PC-3 (cell line): ENCODE measurements at places on chromosomes 13 and 19.

DNA sequence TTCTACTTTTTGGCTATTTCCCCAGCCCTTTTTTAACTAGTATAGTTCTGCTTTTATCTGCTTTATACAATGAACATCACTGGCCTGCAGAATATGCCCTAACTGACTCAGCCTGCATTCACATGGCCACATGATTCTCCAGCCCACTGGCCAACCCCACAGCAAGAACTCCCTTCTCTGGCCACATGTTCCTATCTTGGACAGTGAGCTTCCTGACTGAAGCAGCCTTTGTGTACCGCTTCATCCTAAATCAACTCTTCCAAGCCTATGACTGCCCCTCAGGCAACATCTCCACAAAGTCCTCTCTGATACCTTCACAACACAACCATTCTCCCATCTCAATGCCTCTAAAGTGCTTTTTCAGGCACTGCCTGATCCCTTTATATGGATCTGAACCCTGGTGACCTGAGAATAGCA, 214.1 kb downstream of the COL4A1 start:
- no peak overlapping the region for H3K27ac ChIP-seq
- H3K4me3 ChIP-seq: no peak overlapping the region
- peaks cover 15% of the 10 kb centered on the region for H3K4me1 ChIP-seq
- H3K36me3 ChIP-seq: no peaks in the 10 kb centered on the region

DNA sequence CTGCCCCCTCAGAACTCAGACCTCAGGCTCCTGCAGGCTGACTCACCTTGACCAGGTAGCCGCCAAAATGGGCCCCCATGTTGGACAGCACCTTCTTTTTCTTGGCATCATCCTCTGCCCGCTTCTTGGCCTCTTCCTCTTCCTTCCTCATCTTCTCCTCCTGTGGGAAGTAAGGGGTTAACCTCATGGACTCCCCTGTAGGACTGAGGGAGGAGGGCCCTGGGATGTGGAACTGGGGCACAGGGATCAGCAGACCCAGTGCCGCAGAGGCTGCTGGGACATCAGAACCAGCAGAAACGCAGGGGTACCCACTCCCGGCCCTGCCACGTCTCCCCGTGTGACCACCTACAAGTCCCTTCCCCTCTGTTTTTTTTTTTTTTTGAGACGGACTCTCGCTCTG, 11.1 kb downstream of the TNNT1 start:
- H3K27ac ChIP-seq: no peak overlapping the region
- no peaks in the 10 kb centered on the region for H3K27me3 ChIP-seq
- H3K36me3 ChIP-seq: no peaks in the 10 kb centered on the region
- no peak for DNase-seq
- no peaks in the 10 kb centered on the region for H3K4me1 ChIP-seq
- H3K4me3 ChIP-seq: no peak overlapping the region

- H3K4me3 ChIP-seq: no peak overlapping the region
- H3K27me3 ChIP-seq: no peaks in the 10 kb centered on the region
- DNase-seq: no peak
- no peak overlapping the region for H3K27ac ChIP-seq
Observed at GRCh38 chr13:98310485-98311199, 133.6 kb upstream of the RNF113B start.

DNA sequence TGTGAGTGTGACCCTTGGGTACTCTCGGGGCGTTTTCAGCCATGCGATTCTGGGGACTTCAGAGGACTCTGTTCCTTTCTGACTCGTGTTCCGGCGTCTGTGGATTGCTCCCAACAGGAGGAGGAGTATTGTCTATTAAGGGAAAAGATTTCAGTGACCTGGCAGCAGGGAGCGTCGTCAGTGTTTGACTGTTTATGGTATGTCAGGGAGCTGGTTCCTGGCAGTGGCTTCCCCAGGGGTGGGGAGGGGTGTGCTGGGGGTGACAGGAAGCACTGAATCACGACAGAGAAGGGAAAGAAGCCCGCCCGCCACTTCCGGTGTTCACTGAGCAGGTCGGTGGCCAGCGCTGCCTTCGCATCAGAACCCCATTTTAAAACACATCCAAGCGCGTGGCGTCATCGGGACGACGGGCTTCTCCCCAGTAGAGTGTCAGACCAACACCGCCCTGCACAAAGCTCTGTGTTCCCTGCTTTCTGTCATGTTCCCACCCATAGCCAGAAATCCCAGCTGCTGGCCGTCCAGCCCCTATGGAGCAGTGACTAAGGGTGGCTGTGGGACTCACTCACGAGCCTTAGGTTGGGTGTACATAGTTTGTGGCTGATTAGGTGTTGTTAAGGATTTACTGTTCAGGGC, 33.8 kb downstream of the COL4A2 start:
- no peak for DNase-seq

GRCh38 chr13:74040200-74040599, 94.0 kb downstream of the KLF12 start:
- no peak overlapping the region for H3K4me3 ChIP-seq
- H3K27ac ChIP-seq: no peak overlapping the region
- no peaks in the 10 kb centered on the region; the same call in 1 of the 2 replicates for H3K36me3 ChIP-seq

DNA sequence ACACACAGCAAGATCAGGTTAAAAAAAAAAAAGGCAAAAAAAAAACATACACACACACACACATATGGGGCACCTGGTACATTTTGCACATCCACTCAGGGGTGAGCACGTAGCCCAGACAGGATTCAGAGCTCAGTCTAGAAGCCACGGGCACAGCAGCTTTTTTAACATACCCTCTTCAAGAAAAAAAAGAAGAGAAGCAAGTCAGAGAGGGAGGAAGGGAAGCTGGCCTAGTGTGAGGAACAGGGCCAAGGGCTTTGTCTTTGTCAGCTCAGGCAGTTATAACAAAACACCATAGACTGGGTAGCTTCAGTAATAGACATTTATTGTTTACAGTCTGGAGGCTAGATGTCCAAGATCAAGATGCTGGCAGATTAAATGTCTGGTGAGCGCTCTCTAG, 2.3 kb upstream of the TPM4 start:
- no peak for DNase-seq
- H3K27ac ChIP-seq: no peak overlapping the region
- H3K36me3 ChIP-seq: peaks cover 44% of the 10 kb centered on the region
- H3K4me3 ChIP-seq: no peak overlapping the region
- peaks cover 44% of the 10 kb centered on the region for H3K4me1 ChIP-seq

GRCh38 chr13:39038569-39039030, 344 bp downstream of the NHLRC3 start:
- peak overlapping the region; percentile 62 for H3K27ac ChIP-seq
- H3K4me1 ChIP-seq: peaks cover 19% of the 10 kb centered on the region
- no peaks in the 10 kb centered on the region for H3K27me3 ChIP-seq
- peak overlapping the region; percentile 98 for H3K4me3 ChIP-seq

DNA sequence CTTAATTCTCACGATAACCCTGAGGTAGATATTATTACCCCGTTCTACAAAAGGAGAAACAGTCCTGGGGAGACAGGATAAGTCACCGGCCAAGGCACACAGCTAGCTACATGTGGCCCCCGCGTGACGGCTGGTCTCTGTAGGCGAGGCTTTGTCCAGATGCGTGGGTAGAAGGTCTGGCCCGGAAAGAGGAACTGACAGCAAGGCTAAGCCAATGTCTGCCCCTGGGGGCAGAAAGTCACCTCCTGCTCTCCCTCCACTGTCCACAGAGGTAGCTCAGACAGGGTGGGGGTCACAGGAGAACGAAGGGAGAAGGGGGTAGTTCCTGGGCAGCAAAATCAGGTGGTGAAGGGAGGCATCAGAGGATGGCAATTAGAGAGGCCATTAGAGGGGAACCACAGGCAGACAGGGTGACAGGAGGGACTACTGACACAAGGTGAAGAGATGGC, 1.8 kb downstream of the APOC4 start:
- no peak overlapping the region for H3K27ac ChIP-seq
- no peaks in the 10 kb centered on the region for H3K27me3 ChIP-seq
- H3K36me3 ChIP-seq: no peaks in the 10 kb centered on the region
- DNase-seq: no peak

- peak; percentile 93 for DNase-seq
- H3K36me3 ChIP-seq: no peaks in the 10 kb centered on the region; the same call in 1 of the 2 replicates
- H3K4me3 ChIP-seq: peak overlapping the region; percentile 42; the same call in 1 of the 2 replicates
Observed at GRCh38 chr13:31045286-31046081, 113.0 kb downstream of the TEX26 start.

- no peaks in the 10 kb centered on the region for H3K27me3 ChIP-seq
- H3K4me1 ChIP-seq: no peaks in the 10 kb centered on the region
- H3K4me3 ChIP-seq: no peak overlapping the region
- DNase-seq: no peak
Observed at GRCh38 chr13:113162783-113163685, 4.6 kb downstream of the PROZ start.

DNA sequence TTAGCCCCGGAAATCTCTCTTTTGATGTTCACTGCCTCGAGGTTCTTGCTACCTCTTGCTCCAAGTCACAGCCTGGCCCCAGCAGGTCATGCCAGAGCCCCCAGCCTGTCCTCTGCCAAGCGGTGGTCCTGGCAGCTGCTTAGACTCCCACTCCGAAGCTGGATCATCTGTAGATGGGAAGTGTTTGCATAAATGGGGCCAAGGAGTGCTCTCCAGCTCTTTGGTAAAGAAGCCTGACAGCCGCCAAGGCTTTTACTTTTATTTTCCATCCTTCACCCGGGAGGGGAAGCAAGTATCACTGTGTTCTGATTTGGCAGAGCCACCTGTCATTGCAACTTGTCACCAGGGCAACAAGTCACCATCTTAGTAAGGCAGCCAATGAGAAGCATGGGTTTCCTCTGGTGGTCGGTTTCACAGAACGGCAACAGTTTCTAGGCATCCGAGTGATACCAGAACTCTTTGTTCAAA, 10.6 kb upstream of the RETN start:
- no peak overlapping the region for H3K27ac ChIP-seq
- no peak overlapping the region for H3K4me3 ChIP-seq
- H3K36me3 ChIP-seq: no peaks in the 10 kb centered on the region

- no peaks in the 10 kb centered on the region for H3K36me3 ChIP-seq
- no peak overlapping the region for H3K27ac ChIP-seq
- H3K4me3 ChIP-seq: no peak overlapping the region
- H3K27me3 ChIP-seq: peaks cover 3% of the 10 kb centered on the region; the same call in 1 of the 2 replicates
Observed at GRCh38 chr13:26867451-26868091, 107.0 kb upstream of the GPR12 start.

- H3K4me1 ChIP-seq: no peaks in the 10 kb centered on the region
- no peak overlapping the region for H3K27ac ChIP-seq
- no peak overlapping the region for H3K4me3 ChIP-seq
- no peaks in the 10 kb centered on the region for H3K27me3 ChIP-seq
- peaks cover 87% of the 10 kb centered on the region for H3K36me3 ChIP-seq
Observed at GRCh38 chr19:15259907-15260306, 27.7 kb upstream of the EPHX3 start.

GRCh38 chr19:55467236-55468053, 2.9 kb upstream of the C19orf85 start:
- DNase-seq: peak; percentile 68
- H3K36me3 ChIP-seq: no peaks in the 10 kb centered on the region
- H3K4me1 ChIP-seq: peaks cover 8% of the 10 kb centered on the region
- H3K27me3 ChIP-seq: no peaks in the 10 kb centered on the region

DNA sequence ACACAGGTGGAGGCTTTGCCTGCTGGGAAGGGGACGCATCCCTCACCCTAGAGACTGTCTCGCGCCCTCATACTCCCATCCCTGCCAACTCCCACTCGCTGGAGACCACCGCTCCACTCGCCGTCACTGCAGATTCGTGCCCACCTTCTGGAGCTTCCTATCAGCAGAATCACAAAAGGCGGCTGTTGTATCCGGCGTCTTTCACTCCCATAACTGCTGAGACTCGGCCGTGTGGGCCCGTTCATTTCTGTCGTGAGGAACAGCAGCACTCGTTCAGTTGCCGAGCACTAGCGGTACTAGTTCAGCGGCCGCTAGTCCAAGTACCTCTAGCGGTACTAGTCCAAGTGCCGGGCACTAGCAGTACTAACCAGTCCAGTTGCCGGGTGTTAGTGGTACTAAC, 124.6 kb upstream of the MCF2L start:
- no peak for DNase-seq
- H3K27me3 ChIP-seq: no peaks in the 10 kb centered on the region
- H3K4me1 ChIP-seq: no peaks in the 10 kb centered on the region
- H3K4me3 ChIP-seq: no peak overlapping the region
- no peak overlapping the region for H3K27ac ChIP-seq

- no peak for DNase-seq
- no peak overlapping the region for H3K4me3 ChIP-seq
- H3K27me3 ChIP-seq: no peaks in the 10 kb centered on the region
Observed at GRCh38 chr13:23983671-23984070, 86.4 kb upstream of the C1QTNF9B start.

- H3K4me1 ChIP-seq: peaks cover 8% of the 10 kb centered on the region
- H3K4me3 ChIP-seq: no peak overlapping the region
- no peak for DNase-seq
- no peaks in the 10 kb centered on the region for H3K27me3 ChIP-seq
Observed at GRCh38 chr13:103878891-103879605, 812.8 kb upstream of the SLC10A2 start.

- H3K36me3 ChIP-seq: no peaks in the 10 kb centered on the region
- peak overlapping the region; percentile 85 for H3K4me3 ChIP-seq
- peaks cover 7% of the 10 kb centered on the region; the same call in 1 of the 2 replicates for H3K4me1 ChIP-seq
- no peaks in the 10 kb centered on the region for H3K27me3 ChIP-seq
- no peak for DNase-seq
Observed at GRCh38 chr19:45900738-45901431, 1.5 kb downstream of the MYPOP start.

GRCh38 chr19:53812335-53812734, 11.8 kb downstream of the NLRP12 start:
- H3K36me3 ChIP-seq: no peaks in the 10 kb centered on the region
- H3K27me3 ChIP-seq: no peaks in the 10 kb centered on the region
- H3K4me3 ChIP-seq: no peak overlapping the region
- no peak overlapping the region for H3K27ac ChIP-seq
- peak; percentile 24 for DNase-seq

DNA sequence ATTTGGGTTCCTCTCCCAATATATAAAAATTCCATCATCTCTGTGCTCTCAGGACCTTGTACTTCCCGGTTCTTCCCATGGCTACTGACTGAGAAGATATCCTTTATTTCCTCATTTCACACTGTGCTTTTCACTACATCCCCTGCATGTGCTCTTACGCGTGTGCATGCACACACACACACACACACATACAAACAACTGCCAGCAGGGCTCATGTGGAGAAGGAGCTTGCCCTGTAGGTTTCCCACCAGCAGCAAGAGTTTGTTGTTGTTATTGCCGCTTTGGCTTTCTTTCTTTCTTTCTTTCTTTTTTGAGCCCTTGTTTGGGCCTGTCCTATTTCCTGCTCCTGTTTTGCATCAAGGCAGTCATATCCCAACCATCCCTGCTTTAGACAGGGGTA, 43.6 kb downstream of the TEX26 start:
- DNase-seq: no peak
- no peak overlapping the region for H3K4me3 ChIP-seq
- H3K36me3 ChIP-seq: no peaks in the 10 kb centered on the region
- H3K27ac ChIP-seq: no peak overlapping the region
- H3K4me1 ChIP-seq: peaks cover 10% of the 10 kb centered on the region

DNA sequence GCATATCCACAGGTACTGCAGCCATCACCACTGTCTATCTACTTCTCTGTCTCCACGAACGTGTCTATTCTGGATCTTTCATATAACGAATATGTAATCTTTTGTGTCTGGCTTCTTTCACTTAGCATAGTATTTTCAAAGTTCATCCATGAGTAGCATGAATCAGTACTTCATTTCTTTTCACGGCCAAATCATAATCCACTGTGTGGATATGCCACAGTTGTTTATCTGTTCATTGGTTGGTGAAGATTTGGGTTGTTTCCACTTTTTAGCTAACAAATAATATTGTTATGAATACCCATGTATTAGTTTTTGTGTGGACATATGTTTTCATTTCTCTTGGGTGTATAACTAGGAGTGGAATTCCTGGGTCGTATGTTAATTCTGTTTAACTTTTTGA, 14.4 kb downstream of the RGCC start:
- H3K27me3 ChIP-seq: no peaks in the 10 kb centered on the region
- no peak for DNase-seq
- H3K36me3 ChIP-seq: no peaks in the 10 kb centered on the region
- H3K4me1 ChIP-seq: no peaks in the 10 kb centered on the region
- no peak overlapping the region for H3K4me3 ChIP-seq
